ENCODE measurements at places on chromosomes 7 and 10.

DNA sequence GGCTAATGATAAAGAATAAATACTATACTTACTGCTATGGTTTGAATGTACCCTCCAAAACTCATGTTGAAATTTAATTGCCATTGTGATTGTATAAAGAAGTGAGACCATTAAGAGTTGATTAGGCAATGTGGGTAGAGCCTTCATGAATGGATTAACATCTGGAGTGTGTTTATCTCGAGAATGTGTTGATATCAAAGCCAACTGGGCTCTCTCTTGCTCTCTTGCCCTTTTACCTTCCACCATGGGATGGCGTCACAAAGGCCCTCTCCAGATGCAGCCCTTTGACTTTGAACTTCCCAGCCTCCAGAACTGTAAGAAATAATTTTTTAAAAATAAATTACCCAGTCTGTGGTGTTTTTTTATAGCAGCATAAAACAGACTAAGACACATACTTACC is 50.1 kb upstream of the GHITM start:
- DNase-seq, result no peak

DNA sequence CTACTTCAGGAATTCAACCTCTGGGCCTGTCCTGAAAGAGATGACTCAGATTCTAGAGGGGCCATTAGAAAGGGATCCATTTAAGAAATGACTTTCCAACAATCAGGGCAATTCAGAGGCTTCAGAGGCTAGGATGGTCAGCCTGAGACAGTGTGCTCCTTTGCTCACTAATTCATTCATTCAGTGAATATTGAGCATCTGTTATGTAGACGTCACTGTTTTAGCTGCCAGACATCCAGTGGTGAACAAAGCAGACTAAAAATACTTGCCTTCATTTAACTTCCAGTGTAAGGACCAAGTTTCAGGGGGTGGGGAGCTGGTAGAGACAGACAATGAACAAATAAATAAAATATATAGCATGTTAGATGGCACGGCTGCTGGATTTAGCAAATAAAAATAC is 1.6 kb downstream of the KIAA1217 start:
- DNase-seq, result no peak

DNA sequence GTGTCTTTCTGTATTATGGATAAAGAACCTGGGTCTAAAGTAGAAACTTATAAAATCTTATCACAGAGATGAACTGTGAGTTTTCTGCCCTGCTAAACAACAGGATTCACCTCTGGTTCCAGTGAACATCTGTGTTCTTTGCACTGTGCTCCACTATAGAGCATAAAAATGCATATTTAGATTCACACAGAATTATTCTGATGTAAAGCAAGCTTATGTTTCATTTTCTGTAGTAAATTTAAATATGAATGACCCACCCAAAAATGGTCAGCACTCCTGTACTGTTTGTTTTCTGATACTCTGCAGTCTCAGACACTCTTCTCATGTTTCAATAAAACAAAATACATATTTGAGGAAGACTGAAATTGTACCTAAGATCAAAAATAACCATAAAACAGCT is 204.5 kb upstream of the PLXDC2 start:
- no peak for DNase-seq

DNA sequence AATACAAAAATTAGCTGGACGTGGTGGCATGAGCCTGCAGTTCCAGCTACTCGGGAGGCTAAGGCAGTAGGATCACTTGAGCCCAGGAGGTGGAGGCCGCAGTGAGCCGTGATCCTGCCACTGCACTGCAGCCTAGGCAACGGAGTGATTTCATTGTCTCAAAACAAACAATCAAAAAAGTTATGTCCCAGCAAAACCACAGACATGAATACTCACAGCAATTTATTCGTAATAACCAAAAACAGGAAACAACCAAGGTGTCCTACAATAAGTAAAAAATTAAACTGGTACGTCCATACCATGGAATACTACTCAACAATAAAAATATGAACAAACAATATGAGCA is 11.6 kb upstream of the CYTH3 start:
- no peak for DNase-seq

DNA sequence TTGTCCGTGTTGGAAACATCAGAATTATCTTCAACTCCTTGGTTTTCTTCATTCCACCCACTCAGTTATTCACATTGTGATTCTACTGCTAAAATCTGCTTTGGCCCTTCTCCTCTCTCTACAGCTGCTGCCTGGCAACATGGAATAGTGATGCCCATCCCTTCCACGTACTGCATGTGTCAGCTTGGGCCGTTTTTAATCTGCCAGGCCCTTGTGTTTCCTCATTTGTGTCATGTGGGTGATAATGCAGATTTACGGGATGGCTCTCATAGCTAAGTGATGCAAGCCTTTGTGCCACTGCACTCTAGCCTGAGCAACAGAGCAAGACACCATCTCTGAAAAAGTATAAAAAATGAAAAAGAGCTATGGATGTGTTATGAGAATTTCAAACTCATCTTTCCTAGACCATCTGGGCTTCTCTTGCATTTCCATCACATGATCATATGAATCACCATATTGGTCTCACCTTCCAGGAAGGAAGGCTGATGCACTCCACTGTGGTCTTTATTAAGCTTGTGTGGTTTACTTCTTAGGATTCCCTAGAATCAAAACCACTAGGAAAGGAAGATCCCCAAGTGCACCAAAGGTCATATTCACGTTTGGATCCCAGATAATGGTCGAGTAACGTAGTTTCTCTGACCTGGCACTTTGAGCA is 20.6 kb upstream of the CELF2 start:
- no peak for DNase-seq

- no peak for DNase-seq
Measured at GRCh38 chr10:44948642-44949041, 11.0 kb upstream of the RASSF4 start.

DNA sequence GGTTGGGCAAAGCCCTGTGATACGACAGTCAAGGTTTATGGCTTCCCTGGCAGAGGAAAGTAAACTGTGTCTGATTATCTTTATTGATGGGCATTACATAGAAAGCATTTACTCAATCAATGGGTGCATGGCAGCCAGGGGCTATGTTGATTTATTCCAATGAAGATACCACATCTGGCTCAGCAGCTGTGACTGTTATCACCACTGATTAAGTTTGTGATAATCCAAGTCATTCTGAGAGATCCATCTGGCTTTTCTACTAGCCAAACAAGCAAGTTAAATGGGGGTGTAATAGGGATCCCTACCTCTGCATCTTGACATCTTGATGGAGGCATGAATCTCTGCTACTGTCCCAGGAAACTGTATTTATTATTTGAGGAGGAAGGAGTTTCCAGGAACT is 86.7 kb downstream of the KLF6 start:
- no peak for DNase-seq

DNA sequence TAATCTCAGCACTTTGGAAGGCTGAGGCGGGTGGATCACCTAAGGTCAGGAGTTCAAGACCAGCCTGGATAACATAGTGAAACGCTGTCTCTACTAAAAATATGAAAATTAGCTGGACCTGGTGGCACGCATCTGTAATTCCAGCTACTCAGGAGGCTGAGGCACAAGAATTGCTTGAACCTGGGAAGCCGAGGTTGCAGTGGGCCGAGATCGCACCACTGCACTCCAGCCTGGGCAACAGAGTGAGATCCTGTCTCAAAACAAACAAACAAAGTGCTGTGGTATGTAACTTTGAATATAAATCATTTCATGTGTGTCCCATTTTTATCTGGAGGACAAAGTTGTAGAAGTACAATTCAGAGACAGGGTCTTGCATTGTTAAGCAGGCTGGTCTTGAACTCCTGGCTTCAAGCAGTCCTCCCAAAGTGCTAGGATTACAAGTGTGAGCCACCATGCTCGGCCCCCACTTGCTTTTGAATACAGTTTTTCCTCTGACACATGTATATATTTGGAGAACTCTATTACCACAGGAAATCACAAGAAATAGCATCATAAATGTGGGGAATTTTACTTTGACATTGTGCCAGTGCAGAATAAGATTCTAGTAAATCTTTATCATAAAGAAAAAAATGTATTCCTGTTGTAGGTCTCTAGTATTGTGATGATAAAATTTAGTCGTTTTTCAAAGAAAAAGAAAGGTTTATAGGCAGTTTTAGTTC is 32.6 kb downstream of the PTPN12 start:
- no peak for DNase-seq

DNA sequence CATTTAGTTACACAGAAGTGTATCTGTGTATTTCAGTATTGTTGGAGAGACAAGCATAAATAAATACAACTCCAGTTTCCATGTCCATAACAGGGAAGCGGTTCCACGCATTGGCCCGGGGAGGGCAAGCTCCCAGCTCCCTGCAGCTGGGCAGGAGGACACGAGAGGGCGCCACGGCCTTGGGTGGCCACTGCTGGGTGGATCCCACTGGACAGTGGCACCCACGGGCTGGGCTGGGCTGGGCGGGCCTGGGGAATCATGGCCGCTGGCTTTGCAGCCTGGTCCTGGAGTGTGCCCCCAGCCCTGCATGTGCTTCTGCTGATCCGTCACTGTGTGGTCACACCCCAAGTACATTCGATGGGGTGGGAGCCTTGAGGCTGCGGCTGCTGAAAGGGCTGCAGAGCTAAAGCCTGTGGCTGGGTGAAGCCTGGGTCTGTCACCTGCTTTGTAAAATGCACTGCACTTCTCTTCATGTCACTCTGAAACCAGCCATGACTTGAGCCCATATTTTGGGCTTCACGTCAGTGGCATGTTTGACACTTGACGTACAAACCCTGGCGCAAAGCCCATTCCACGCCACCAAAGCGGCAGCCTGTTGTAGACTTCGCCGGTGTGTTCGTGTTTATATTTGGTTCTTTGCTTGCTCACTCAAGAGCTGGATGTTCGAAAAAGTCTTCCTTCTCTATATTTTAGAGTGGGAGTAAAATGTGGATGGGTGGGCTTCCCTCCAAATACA is 27.5 kb downstream of the LRRC27 start:
- DNase-seq, result no peak
